Cardiac ventricle fibroblast (primary cell): ENCODE measurements at places on chromosomes 13 and 19. TPM values are rescaled to one million over a fixed set of nuclear protein-coding genes. Genes with fewer than 3 reads are reported as not detected.

NALCN gene
- total RNA-seq = 0.19 and 0.34 TPM in 2 replicates

CEACAM5 gene
- total RNA-seq = not detected in 2 replicates

LRFN3 gene
- total RNA-seq = 15.5 and 20.4 TPM in 2 replicates

DPF1 gene
- 0.24 TPM in 1 of 2 replicates, not detected in the other for total RNA-seq

ZNF737 gene
- 7.5 and 8.6 TPM in 2 replicates for total RNA-seq

SLC46A3 gene
- 1.9 and 2.3 TPM in 2 replicates for total RNA-seq

KASH5 gene
- total RNA-seq = not detected in 2 replicates

KIR2DL4 gene
- not detected in 2 replicates for total RNA-seq

NLRP7 gene
- not detected in 2 replicates for total RNA-seq

PLA2G4C gene
- total RNA-seq = 0.83 and 2.6 TPM in 2 replicates

NCLN gene
- 41.8 and 58.0 TPM in 2 replicates for total RNA-seq

MATK gene
- total RNA-seq = not detected in 2 replicates

RFPL4AL1 gene
- total RNA-seq = not detected in 2 replicates

SIAH3 gene
- total RNA-seq = not detected in 2 replicates

CD320 gene
- total RNA-seq = 51.9 and 67.4 TPM in 2 replicates

PSG2 gene
- total RNA-seq = not detected in 2 replicates

ADGRE2 gene
- total RNA-seq = 0.24 and 0.31 TPM in 2 replicates

HIF3A gene
- total RNA-seq = 12.2 and 32.0 TPM in 2 replicates

DNAJC3 gene
- total RNA-seq = 44.2 and 51.9 TPM in 2 replicates

CGB1 gene
- total RNA-seq = not detected in 2 replicates

DENND1C gene
- total RNA-seq = not detected in 2 replicates

GTF3A gene
- total RNA-seq = 56.1 and 62.3 TPM in 2 replicates

NAPSA gene
- not detected in 2 replicates for total RNA-seq

SIGLEC5 gene
- total RNA-seq = not detected in 2 replicates

MAP2K2 gene
- total RNA-seq = 154 and 160 TPM in 2 replicates

TEAD2 gene
- 15.7 and 18.6 TPM in 2 replicates for total RNA-seq

HCN2 gene
- total RNA-seq = 2.5 and 2.7 TPM in 2 replicates

TMIGD2 gene
- not detected in 2 replicates for total RNA-seq
